ENCODE measurements at places on chromosomes 1 and 21.

GRCh38 chr1:35935442-35936388 lies 4.8 kb downstream of the AGO3 start:
- DNase-seq = peak; percentile 42

- no peak for DNase-seq
These were observed 57.2 kb downstream of the AJAP1 start for GRCh38 chr1:4711416-4712275.

DNA sequence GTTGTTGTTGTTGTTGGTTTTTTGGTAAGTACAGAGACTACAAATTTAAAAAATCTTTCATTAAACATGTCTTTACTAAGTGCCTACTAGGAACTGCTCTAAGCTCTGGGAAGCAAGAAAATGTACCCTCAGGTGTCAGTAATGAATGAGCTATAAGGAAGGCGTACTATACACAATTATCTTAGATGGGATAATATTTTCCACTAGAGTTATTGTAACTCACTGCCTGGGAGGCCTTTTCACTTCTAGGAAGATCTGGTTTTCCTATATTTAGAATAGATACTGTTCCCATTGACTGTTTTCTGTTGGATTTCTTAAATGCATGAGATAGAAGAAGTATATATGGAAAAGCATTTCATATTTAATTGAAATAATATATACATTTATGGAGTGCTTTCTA lies 19.6 kb downstream of the CLIC4 start:
- DNase-seq = no peak

DNA sequence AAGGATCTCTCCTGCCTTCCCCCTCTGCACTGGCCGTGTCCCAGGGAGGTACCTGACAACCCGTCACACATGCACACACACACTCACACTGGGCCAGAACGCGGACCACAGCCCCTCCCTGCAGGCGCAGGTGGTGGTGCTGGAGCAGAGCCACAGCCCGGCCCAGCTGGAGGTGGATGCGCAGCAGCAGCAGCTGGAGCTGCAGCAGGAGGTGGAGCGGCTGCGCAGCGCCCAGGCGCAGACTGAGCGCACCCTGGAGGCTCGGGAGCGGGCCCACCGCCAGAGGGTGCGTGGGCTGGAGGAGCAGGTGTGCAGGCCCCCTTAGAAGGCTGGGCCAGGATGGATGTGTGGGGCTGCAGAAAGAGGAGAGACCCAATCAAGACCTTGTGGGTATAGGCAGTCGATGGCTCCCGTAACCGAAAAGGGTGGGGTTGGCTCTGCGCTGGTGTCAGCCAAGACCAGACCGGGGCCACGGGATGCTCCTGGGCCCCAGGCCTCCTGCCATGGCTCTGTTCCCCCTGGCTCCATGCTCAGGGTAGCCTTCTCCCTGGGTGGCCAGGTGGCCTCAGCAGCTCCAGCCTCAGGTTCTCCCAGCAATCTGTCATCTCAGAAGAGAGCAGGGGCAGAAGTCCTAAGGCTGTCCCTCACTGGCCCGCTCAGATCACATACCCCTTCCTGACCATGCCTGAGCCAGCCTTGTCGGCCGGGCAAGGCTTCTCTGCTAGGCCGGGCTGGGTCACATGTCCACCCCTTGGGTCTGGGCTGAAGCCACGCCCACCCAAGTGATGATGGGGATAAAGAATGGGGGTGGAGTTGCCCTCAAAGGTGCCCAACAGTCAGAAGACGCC lies 8.9 kb downstream of the MFAP2 start:
- no peak for DNase-seq

DNA sequence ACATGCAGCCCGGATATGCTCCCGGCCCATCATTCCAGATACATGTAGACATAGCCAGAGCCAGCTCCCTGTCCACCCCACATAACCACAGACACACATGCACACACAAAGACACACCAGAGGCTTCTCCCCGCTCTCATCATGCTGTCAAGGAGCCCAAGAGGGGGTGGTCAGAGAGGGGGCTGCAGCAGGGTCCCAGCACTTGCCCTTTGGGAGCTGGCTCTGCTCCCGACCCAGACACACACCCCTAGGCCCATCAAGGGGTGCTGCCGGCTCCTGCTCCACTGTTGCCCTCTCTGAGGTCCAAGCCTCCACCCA lies 2.6 kb downstream of the PTAFR start:
- DNase-seq = no peak

GRCh38 chr1:117566556-117566955 lies 39.3 kb upstream of the TENT5C start:
- DNase-seq = no peak

GRCh38 chr1:154006136-154006535 lies 15.6 kb downstream of the RPS27 start:
- no peak for DNase-seq

GRCh38 chr1:73874806-73875205 lies 323.2 kb downstream of the LRRIQ3 start:
- DNase-seq = no peak

GRCh38 chr1:71676979-71677925 lies 596.4 kb upstream of the ZRANB2 start:
- DNase-seq = no peak

- DNase-seq = no peak
These were observed 42.9 kb downstream of the CRYAA start for GRCh38 chr21:43211760-43212115.

GRCh38 chr21:44059710-44060109 lies 47.5 kb upstream of the PWP2 start:
- DNase-seq = no peak

GRCh38 chr21:35422011-35422410 lies 372.9 kb upstream of the RUNX1 start:
- DNase-seq = no peak

All from left renal pelvis (tissue), 4 donors.